Posterior cingulate gyrus (tissue), 11 donors: ENCODE measurements at places on chromosomes 13 and 19.
A peak's percentile ranks its signal among the peaks of the same experiment; 100 is the strongest.

DNA sequence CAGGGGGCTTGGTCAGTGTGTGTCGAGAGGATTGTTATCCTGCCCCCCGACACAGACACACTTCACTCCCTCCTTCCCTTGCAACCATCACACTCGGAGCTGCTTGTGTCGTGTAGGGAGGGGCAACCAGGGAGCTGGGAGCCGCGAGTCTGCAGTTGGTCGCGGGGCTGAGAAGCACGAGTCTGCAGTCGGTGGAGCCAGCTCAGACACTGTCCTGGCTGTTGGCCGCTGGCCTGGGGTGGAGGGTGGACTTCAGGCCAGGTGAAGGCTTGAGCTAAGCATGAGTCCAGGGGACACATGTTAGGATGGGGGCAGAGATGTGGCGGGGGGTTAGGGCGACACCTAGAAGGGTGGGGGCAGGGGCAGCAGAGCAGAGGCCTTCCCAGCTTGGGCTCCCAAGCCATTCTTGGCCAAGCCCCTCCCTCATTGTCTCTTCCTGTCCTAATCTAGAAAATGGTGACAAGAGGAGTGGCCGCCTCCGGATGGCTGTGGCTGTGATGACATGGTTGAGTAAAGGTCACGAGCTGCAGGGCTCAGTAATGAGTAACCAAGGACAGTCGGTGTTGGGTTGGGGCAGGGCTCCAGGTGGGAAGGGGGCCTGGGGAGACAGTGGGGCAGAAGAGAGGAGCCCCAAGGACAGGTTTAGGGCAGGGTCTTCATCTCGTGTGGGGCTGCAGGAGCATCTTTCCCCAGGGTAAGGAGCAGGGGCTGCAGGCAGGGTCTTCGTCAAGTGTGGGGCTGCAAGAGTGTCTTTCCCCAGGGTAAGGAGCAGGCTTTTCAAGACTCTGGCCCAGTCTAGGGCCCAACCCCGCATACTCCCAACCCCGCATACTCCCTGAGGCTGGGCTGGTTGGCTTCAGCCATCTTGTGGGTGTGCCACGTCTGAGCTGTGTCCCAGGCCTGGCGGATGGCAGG lies 8.6 kb downstream of the PPP5C start:
- no peak for DNase-seq

DNA sequence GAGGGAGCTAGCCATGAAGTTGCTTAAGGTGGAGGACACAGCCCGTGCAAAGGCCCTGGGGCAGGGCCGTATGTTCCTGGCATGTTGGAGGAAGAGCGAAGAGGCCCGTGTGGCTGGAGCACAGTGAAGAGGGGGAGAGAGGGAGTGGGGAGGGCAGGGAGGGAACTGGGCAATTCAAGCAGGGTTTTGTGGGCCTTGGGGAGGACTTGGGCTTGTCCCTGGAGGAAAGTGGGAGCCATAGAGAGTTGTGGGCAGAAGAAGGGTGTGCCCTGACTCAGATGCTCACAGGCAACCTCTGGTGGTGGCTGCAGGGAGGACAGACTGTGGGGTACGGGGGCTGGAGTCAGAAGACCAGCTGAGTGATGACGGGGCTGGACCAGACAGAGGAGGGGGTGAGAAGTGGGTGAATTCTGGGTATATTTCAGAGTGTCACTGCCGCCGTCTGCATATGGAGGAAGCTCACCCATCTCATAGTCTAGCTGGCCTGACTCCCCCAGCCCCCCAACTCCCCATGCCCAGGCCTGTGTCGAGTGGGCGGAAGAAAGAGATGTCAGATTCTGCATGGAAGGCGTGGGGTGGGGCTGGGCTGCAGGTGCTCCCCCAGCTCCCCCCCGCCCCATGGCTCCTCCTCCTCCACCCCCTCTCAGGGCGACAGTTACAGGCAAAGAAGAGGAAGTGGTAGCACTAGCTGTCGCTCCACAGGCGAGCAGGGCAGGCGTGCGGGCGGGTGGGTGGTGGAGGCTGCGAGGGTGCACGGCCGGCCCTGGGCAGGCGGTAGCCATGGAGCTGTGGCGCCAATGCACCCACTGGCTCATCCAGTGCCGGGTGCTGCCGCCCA lies at the start of gene VAV1:
VAV1 (plus strand) TSS at position 681 of the 838 bp plus-strand sequence; CDS start at position 781, 100 bp downstream.
- peak; percentile 21 for DNase-seq

DNA sequence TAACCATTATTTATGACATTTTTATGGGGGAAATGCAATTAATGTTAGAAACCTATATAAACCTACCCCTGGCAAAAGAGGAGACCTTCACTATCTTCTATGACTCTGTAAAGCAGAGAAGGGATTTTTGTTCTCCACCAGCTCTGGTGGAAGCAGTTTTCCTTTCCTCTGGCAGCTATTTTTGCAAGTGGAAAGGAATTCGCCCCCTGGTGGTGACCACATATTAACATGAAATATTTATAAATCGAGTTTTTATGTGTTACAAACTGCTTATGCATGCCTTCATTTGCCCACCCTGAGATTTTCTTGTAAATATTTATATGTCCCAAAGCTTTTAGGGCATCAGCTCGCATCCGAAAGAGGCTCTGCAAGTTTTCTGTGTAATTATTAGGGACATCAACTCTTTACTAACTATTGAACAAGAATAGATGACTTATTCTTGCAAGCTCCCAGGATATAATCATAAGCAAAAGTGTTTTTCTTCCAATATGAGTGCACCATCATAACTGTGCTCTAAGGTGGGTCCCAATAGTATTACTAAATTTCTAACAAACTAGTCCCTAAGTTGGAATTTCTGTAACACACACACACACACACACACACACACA lies 62.4 kb downstream of the SERTM1 start:
- peak; percentile 28 for DNase-seq

- DNase-seq, result no peak
These were observed 579.5 kb downstream of the UQCRFS1 start for GRCh38 chr19:28633319-28634018.

- no peak for DNase-seq
These were observed 2.7 kb downstream of the ING1 start for GRCh38 chr13:110716247-110716515.

GRCh38 chr19:47623921-47624391 lies 15.0 kb downstream of the BICRA start:
- DNase-seq, result no peak

- DNase-seq, result no peak
These were observed 134.0 kb downstream of the COG6 start for GRCh38 chr13:39789451-39789850.

GRCh38 chr19:5150902-5151741 lies 182.2 kb downstream of the KDM4B start:
- DNase-seq, result peak; percentile 4

GRCh38 chr19:39498798-39499642 lies at the start of gene DLL3:
Gene DLL3, plus strand, starts transcription at chr19:39498947. Its CDS starts 28 bp downstream, at chr19:39498975.
- no peak for DNase-seq

DNA sequence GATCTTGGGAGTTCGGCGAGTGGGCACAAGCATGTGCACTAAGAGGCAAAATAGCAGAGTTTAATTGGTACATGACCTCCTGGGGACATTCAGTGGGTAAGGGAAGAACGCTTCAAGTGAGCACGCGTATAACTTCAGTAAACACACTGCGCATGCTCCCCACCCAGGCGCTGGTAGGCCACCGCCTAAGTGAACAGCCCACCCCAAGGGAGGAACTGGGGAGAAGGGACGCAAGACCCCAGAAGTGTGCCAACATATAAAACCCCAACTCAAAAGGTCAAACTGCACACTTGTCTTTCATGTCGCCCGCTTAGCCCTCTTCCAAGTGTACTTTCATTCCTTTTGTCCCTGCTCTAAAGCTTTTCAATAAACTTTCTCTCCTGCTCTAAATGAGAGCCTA lies 10.5 kb upstream of the NTN5 start:
- DNase-seq, result peak; percentile 51

DNA sequence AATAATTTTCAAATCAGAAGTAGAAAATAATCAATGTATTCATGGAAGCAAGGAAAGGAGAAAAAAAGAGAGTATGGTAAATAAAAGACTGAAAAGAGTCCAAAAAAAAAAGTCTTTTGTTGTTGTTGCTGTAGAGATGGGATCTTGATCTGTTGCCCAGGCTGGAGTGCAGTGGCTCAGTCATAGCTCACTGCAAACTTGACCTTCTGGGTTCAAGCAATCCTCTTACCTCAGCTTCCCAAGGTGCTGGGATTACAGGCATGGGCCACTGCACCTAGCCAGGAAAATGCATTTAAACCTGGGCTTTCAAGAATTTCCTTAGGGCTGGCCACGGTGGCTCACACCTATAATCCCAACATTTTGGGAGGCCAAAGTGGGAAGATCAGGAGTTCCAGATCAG lies 7.0 kb upstream of the MAP3K10 start:
- DNase-seq, result peak; percentile 2

DNA sequence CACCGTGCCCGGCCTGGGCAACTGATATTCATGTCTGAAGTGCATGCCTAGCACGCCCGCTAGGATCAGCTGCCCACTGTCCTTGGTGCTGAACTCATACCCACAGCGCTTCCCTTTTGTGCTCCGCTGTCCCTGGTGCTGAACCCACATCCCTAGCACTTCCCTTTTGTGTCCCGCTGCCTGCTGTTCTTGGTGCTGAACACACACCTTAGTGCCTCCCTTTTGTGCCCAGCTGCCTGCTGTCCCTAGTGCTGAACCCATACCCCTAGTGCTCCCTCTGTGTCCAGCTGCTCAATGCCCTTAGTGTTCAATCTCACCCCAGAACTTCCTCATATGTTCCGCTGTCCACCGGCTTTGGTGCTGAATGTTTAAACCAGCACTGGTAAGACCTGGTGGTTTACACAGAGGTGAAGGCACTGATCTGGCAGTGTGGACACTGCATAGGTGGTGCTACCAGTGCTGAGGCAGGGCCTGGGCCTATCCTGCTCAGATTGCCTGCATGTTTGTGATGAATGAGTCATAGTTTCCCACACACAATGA lies 26.3 kb upstream of the SIGLEC11 start:
- peak; percentile 76 for DNase-seq

- DNase-seq, result no peak
These were observed 88.2 kb upstream of the ARGLU1 start for GRCh38 chr13:106656186-106656585.

DNA sequence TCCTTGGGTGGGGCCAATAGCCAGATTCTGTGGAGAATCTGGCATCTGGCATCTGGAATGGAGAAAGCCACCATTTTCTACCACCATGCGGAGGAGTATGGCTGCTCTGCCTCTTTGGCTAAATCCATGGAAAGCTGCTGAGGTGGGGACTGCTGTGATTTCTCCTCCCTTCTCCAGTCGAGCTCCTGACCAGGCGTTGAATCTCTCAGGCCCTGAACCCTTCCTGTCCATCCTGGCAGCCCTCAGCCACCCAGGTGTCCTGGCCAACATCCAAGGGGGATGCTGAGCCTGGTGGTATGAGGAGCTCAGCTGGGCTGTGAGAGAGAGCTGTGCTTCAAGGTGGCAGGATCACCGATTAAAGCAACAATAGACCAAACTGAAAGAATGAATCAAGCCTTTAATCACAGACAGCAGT lies 17.4 kb upstream of the SIGLEC6 start:
- DNase-seq, result no peak
